Activated CD4-positive, alpha-beta memory T cell treated with anti-CD3 and anti-CD28 coated beads, Interleukin-2, amount 10 ng/mL, durations not matched to agents 7 days and 5 days (primary cell): ENCODE measurements at places on chromosomes 16 and 17.

- no peak for DNase-seq
Observed at GRCh38 chr17:80939151-80940145, 52.2 kb upstream of the CHMP6 start.

DNA sequence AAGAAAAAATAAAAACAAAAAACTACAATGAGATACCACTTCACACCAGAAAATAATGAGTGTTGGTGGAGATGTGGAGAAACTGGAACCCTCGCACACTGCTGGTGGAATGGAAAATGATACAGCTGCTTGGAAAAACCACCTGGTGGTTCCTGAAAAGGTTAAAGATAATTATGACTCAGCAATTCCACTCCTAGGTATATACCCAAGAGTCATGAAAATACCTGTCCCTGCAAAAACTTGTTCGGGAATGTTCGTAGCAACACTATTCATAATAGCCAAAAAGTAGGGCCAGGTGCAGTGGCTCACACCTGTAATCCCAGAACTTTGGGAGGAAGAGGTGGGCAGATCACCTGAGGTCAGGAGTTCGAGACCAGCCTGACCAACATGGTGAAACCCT is 8.1 kb upstream of the ITGAE start:
- DNase-seq: no peak

DNA sequence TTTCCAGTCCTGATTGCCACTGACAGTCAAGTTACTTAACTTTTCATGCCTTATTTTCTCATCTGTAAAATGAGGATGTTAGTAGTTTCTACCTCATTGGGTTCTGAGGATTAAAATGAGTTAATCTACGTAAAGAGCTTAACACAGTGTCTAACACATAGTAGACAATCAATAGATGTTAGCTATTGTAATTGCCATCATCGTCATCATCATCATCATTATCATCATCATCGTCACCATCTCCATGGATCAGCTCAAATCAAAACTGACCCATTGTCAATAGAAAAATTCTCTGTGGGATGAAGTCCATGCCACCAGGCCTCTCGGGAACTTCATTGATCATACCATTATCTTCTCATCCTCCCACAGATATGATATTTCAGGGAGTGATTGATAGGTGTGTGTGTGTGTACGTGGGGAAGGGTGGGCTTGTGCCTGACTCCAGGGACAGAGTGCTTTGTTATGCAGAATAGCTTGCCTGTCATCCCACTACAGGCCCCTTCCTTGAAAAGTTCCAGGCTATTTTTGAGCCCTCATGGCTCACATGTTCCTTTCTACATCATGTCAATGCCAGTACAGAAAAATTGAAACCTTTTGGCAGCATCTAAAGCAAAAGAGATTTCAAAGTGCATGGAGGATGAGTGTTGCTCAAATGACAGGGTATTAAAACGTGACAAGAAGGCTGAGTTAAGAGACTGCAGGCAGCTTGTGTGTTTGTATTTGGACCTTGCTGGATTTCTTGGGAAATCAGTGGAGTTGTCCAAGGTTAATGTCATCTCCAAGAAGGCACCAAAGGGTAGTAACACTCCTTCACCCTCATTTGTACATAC is 133.9 kb downstream of the PRKCB start:
- DNase-seq: no peak

- DNase-seq: no peak
Observed at GRCh38 chr17:40623419-40624210, 24.0 kb downstream of the SMARCE1 start.

DNA sequence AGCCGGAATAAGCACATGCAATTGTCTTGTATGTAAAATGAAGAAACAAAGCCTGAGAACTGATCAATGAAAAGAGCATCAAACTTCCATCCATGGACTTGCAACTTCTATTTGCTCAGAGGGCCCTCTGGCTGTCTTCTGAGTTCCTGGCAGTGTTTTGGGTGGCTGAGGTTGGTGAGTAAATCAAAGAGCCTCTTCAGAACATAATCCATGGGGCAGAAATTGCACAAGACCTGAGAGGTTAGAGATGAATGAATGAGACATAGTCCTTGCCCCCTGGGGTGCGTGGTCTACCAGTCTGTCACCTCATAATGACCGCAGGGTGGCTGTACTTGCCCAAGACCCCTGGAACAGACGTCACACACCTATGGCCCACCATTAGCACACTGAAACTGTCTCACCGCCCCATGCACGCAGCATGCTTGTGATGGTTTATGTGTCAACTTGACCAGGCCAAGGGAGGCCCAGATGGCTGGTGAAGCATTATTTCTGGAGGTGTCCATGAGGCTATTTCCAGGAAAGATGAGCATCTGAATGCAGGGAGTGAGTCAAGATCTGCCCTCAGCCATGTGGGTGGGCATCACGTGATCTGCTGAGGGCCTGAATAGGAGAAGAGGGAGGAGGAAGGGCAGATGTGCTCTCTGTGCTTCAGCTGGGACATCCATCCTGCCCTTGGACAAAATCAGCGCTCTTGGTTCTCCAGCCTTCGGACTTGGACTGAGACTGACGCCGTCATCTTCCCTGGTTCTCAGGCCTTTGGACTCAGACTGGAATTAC is 8.3 kb downstream of the PIK3R6 start:
- no peak for DNase-seq

- DNase-seq: no peak
Observed at GRCh38 chr17:57915544-57915943, 39.7 kb downstream of the CUEDC1 start.

- DNase-seq: no peak
Observed at GRCh38 chr17:62714016-62714777, 86.7 kb downstream of the MRC2 start.

DNA sequence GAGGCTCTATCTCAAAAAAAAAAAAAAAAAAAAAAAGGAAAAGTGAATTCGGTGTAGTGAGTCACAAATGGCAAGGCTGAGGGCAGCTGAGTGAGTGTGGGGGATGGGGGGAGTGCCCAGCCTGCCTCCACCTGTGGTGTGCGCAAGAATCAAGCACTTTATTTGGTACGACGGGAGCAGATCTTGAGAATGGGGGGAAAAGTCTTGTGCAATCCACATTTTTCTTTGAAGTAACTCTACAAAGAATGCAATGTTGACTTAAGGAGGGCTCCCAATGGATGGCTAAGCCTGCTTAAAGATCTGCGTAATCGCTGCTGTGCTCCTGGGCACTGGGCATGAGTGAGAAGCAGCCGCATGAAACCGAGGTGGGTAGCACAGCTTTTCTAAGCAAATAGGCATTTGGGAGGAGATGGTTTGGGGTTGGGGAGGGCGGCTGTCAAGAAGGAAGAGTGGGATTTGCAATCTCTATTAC is 28.2 kb downstream of the ATP2C2 start:
- DNase-seq: no peak

DNA sequence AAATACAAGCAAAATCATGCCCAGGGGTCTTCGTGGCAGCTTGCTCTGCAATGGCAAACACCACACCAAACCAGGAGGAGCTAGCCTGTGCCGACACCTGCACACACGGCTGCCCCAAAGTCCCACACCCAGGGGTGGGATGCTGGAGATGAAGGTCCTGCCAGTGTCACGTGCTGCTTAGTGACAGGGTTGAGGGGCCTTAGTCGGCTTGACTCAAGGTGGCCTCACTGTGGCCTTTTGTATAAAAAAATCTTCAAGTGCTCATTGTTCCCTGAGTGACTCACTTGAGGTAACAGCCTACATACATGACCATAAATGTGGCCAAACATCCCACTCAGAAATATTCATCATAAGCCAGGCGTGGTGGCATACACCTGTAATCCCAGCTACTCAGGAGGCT is 7.3 kb downstream of the TRIM65 start:
- no peak for DNase-seq

DNA sequence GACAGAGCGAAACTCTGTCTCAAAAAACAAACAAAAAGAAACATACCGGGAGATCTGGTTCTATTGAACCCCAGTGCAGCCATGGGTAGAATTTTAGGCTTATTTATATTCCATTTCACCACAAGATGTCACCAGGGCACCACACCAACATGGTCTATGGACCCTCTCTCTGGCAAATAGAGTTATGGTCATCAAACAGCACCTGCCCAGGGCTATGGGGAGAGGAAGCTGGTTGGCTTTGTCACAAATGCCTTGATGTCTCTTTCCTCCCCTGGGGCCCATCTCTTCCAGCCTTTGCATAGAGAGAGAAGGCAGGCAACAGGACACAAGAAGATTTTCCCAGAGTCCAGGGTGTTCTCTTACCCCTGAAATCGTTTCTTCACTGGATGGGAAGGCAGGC is 128.4 kb downstream of the WWOX start:
- DNase-seq: no peak
